Activated effector memory CD4-positive, alpha-beta T cell treated with anti-CD3 and anti-CD28 coated beads, Interleukin-2, amount 50 U/mL, for 16 hours (primary cell): ENCODE measurements at places on chromosomes 12 and 14.

GRCh38 chr12:130137040-130138018, 24.9 kb upstream of the FZD10 start:
- DNase-seq: no peak

DNA sequence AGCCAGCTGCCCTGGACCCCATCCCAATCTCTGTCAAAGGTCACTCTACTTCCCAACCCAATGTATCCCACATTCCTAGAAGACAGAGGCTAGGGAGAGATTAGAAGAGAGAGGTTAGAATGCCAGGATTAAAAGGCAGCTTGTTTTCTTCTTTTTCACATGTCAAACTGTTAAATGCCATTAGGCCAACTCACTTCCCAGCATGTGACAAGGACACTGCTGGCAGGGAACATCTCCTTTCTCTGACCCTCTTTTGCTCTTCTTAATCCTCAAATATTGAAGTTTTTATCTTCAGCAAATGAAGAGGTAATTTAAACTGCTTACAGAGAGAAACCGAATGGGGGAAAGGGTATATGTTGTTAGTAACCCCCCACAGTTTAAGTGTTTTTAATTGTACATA, 89.1 kb downstream of the BBS10 start:
- no peak for DNase-seq

DNA sequence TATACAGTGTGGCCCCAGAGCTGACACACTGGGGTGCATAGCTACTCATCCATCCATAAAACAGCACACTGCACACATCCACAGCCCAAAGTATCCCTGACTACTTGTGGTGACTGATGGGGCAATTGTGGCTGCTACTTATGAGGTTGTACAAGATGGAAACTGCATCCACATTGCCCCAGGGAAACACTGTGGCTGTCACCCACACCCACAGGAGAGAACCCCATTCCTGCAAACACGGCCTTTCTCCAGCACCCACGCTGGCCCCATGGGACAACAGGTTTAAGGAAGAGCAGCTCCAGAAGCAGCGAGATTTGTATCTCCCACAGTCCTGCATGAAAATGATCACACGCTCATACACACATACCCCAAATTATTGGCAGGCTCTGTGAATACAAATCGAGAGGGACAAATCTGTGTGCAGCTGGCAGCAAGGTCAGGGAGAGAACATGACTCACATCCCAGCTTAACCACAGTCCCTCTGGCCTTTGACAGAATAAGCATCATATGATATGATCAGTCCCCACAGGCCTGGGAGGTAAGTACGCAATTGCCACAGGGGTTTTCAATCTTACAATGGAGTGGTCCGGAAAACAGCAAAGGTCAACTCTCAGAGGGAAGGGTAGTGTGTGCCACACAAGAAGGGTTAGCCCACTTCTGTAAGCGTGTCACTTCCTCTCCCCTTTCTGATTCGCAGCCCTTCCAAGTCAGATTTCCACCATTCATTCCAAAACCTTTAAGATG, 61.9 kb downstream of the ESR2 start:
- no peak for DNase-seq

DNA sequence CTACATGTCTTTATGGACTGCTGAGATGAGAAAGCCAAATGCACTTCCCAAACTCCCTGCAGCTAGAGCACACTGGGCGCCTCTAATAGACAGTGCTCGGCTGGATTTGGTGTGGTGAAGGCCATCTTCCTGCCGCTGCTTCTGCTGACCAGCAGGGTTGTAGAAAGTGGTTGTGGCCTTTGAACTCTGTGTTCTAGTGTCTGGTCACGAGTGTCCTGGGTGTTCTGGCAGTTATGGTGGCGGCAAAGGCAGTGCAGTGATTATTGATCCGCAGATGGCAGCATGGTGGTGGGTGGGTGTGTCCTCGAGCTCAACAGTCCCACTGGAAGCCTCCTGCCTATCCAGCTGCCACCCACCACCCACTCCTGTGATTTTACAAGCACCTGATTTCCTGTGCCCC, 43.4 kb downstream of the SMIM41 start:
- no peak for DNase-seq
